Right lobe of liver (tissue), 6 donors: ENCODE measurements at places on chromosomes 5 and 9. TPM values are rescaled to one million over a fixed set of nuclear protein-coding genes. Genes with fewer than 3 reads are reported as not detected.

GRCh38 chr9:18639911-18640310, 166.0 kb downstream of the ADAMTSL1 start:
- DNase-seq, result no peak

DNA sequence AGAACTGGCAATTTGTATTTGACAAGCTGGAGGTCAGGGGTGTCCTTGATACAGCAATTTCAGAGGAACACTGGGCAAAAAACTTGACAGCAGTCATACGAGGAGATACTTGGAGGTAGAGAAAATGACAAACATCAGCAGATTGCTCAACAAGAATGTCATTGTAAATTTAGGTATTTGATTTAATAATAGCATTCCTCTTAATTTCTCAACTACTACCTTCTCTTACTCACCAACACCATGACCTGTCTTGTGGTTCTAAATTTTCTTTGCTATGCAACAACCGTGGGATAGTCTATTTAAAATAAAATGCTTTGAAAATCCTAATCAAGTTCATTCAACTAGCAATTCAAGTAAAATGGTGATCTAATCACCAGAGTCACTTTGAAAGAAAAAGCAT, 128.4 kb downstream of the DNAH5 start:
- DNase-seq, result no peak

Gene BAAT
- total RNA-seq, result 648 TPM

GRCh38 chr5:141795421-141795820, 82.8 kb downstream of the PCDH1 start:
- no peak for DNase-seq

- no peak for DNase-seq
Measured at GRCh38 chr9:95406121-95406520, 88.6 kb upstream of the FANCC start.

DNA sequence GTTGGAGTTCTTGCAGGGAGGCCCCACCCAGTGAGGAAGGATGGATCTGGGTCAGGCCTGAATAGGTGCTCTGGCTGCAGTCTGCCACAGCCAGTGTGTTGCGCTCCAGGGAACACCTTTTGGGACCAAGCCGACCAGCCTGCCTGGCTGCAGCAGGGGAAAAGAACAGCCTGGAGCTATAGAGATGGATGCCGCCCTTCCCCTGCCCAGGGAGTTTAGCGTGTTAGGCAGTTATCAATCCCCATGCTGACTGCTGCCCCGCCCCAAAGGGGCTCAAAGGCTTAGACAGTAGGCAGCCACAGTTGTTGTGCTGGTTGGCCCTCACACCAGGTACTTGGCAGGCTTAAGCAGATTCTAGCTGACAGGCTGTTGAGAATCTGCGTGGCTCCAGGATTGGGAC, 153.4 kb upstream of the ADAMTS19 start:
- DNase-seq, result no peak

Gene TAF11L14
- total RNA-seq, result not detected

Gene ALDH7A1
- 142 TPM for total RNA-seq

Gene C5orf58
- not detected for total RNA-seq

- DNase-seq, result no peak
Measured at GRCh38 chr5:40914835-40915234, 5.5 kb downstream of the C7 start.

- DNase-seq, result no peak
Measured at GRCh38 chr5:23864786-23865185, 357.4 kb downstream of the PRDM9 start.

DNA sequence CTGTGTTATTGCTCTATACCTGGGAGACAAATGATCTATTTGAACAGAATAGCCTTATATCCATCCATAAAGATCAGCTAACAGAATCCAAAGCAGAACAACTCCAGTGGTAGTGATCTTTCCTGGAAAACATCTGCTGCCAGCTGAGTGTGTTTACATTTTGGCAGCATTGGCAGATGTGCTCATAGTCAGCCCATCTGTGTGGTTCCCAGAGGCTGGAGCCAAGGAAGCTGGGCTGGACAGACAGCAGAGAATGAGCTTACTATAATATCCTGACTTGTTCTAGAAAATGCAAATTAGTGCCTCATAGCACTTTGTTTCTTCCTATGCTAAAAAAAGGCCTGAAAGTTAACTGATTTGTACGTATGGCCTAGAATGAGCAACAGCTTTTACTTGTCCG, 99.7 kb downstream of the ST8SIA4 start:
- DNase-seq, result no peak
